ENCODE measurements at places on chromosomes 1 and 21. TPM values are rescaled to one million over a fixed set of nuclear protein-coding genes. Genes with fewer than 3 reads are reported as not detected.

The PTGFR gene
- polyA plus RNA-seq, result not detected

The S100A13 gene
- polyA plus RNA-seq, result 276 TPM

The DNTTIP2 gene
- 28.0 TPM for polyA plus RNA-seq

The ZNF648 gene
- not detected for polyA plus RNA-seq

The SLFNL1 gene
- polyA plus RNA-seq, result 0.04 TPM

The SPATC1L gene
- polyA plus RNA-seq, result 4.5 TPM

GRCh38 chr21:22343303-22343702 is 1345.1 kb downstream of the NCAM2 start:
- DNase-seq, result no peak

DNA sequence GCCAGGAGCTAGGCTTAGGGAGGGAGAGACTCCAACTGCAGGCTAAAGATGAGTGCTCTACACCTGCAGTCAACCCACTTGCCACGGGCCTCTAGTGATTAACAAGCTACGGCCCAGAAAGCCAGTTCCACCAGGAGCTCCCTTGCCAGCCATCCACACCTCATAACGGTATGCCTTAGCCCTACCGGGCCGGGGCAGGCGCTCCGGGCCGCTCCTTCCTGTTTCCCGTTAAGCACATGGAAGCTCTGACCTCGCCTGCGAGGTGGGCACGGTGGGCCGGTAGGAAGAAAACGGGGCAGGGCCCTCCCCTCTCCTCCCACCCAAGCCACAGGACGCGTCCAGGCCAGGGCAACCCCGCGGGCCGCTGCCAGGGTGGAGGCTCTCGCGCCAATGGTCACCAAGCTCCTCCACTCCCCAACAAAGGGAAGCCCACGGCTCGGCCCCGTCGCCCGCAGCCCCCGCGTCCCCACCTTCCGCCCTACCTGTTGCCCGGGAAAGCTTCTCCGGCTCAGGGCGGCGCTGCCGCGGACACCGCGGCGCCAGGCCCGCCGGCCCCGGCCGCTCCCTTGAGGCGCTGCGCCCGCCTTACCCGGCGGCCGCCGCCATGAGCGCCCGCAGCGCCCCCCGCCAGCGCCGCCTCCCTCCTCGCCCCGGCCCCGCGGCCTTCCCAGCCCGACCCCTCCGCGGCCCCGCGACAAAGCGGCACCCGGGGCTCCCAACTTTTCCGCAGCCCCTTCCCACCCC is 627 bp downstream of the CERS2 start:
- DNase-seq, result no peak

- no peak for DNase-seq
Observed at GRCh38 chr1:185825556-185825955, 91.4 kb downstream of the HMCN1 start.

- no peak for DNase-seq
Observed at GRCh38 chr1:227998374-227999055, 8.3 kb upstream of the WNT3A start.

- DNase-seq, result no peak
Observed at GRCh38 chr1:8374812-8375211, 56.9 kb downstream of the SLC45A1 start.

DNA sequence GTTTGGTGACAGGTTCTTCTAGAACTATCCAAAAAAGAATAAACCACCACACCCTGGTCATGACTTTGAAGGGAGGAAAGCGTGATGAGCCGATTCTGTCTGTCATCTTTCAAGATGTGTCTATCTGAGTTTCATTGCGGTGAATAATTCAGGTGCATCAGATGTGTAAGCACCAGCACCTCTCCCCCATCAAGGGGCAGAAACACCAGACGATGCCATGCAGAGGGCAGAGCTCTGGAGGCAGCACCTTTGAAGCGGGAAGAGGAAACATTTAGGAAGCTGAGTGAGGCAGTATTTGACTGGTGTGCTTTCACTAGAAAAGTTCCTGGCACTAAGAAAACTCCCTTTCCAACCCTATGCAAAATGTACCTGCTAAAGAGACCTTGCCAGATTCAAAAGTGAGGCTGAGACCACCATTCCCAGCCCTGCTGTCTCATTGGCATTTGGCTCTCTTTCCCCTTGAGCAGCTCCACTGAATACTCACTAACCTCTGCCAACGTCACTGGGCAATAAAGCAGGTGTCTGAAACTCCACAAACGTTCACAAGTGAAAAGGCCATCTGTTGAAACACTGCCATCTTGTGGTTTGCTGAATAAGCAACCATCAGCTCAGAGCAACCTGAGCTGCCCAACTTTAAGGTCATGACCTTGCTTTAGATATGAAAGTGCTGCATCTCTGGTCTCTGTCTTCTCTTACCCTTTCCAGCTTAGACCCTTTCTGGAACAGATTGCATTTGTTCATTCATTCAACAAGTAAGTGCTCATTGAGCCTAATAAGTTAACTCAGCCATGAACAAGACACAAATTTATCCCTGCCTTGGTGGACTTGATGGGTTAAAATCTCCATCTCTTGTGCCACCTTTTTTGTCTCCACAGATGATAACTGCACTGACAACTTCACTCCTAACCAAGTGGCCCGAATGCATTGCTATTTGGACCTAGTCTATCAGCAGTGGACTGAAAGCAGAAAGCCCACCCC is 228.6 kb downstream of the PAPPA2 start:
- no peak for DNase-seq

DNA sequence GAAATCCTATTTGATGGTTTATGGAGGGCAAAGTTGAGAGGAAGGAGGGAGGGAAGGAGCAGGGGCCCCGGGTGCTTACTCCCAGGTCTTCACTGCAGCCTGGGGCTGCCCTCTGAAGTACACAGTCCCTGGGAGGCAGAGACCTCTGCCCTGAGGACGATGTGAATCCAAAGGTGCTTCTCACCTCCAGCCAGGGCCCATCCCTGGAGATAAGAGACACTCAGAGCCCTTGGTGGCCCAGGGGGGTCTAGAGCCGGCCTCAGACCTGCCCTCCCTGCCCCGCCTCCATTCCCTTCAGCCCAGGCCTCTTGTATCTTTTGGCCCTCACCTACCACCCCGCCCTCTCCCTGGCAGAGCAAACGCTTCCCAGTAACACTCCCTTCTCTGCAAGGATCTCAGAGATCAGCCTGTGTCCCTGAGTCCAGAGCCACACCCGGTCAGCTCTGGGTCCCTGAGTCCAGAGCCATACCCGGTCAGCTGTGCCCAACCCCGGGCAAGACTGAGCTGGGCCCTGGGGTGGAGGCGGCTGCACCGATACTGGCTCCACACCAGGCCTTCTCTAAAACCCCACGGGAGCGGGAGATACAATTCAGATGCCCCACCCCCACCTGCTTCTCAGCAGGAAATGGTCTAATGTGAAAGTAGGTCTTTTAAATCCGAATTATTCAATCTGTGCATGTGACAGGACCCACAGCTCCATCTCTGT is 3.6 kb upstream of the GNB1 start:
- no peak for DNase-seq

- no peak for DNase-seq
Observed at GRCh38 chr21:16587681-16588375, 858.0 kb downstream of the USP25 start.

- DNase-seq, result no peak
Observed at GRCh38 chr21:36693489-36694030, 5.4 kb upstream of the SIM2 start.

DNA sequence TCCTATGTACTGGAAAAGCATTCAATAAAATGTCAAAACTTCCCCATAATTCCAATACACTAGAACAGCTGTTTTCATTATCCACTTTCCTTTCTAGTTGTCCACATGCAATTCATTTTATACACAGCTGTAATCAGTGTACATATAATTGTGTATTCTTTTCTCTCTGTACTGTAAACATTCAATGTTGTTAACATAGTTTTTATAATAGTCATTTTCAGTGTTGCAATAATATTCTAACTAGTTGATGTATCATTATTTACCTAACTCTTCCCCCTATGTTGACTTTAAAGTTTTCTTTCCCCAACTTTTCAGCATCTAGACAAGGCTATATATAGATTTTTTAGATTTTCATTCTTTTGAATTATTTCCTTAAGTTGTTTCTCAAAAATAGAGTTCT is 44.4 kb downstream of the DIPK1A start:
- DNase-seq, result no peak

GRCh38 chr1:198678901-198679329 is 40.1 kb downstream of the PTPRC start:
- no peak for DNase-seq

DNA sequence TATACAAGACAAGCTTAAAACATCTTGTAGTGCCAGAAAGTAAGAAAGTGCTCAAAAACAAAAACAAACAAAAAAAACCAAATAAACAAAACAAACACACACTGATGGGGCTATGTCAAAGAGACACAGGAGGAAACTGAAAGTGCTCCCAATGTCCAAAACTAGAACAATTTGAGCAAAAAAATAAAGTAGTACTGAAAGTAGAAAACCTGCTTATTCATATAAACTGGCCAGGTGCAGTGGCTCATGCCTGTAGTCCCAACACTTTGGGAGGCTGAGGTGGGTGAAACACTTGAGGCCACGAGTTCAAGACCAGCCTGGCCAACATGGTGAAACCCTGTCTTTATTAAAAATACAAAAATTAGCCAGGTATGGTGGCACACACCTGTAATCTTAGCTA is 129.9 kb downstream of the GLUL start:
- no peak for DNase-seq

GRCh38 chr1:184647471-184647870 is 107.2 kb downstream of the EDEM3 start:
- DNase-seq, result no peak

- DNase-seq, result no peak
Observed at GRCh38 chr1:162944974-162945674, 84.1 kb upstream of the CCDC190 start.

DNA sequence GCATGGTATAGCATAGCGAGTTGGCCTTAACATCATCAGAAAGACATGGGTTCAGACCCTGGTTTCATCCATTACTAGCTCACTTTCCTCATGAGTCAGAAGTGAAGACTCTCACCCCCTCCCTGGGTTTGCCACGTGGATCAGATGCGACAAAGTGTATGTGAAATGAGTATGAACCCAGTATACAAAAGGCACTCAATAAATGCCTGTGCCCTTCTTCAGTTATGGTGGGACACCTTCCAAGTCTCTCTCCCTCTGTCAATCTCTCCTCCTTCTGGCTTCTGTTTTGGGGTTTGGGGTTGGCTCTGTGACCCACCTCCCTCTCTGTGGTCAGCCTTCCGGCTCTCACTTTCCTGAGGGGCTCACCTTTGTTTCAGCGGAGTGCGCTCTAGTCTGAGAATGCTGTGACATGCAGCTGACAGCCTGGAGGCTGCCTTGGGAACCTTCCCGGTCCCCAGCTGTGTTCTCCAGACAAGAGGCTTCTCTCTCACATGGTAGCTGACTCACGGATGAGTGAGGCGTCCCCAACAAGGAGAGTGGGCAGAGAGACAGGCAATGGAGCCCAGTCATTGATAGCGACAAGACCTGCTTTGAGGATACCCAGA is 155.0 kb upstream of the EDN2 start:
- DNase-seq, result peak; percentile 40

DNA sequence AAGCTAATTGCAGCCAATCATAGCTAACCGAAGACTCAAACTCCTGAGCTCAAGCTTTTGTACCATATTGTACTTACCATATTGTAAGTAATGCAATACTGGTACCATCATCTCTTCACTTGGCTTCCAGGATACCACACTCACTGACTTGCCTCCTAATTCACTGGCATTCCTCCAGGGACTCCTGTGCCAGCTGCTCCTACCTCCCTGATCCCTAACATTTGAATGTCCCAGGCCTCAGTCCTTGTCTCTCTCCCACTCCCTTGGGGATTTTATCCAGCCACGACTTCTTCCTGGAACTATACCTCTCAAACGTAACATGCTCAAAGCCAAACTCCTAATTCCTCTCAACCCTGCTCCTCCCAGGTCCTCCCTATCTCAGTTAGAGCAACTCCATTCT is 33.8 kb downstream of the USP48 start:
- DNase-seq, result no peak

DNA sequence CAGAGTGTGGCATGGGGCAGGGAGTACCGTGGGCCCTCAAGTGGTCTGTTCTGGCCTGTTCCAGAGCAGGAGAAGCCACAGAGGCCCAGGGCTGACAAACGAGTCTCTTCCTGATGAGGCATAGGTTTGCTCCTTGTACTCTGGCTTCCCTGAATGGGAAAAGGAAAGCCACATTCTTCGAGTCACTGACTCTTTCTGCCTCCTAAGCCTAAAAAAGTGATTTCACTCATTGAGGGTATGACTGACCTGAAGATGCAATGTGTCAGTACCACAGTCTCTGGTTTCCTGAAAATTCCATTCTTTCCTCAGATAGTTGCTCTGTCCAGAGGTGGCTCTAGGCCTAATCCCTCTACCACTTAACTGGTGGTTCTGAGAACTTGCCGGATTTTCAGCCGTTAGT is 92.3 kb downstream of the KCNN3 start:
- DNase-seq, result no peak

DNA sequence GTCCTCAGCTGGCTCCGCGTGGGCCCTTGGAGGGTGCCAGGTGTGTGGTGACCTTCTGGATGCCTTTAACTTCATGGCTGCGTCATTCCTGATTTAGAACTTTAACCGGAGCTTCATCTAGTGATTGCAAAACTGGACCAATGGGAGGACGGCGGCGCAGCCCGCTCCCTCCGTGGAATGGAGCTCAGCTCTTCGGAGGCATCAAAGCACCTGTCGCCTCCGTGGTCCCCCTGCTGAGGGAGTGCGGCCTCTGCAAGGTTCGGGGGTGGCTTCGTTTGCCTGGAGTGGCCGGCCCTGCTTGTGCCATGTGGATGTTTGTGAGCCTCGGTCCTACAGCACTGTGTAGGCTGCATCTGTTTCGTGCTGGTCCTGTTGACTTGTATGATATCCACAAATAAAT is 14.2 kb downstream of the CSTB start:
- no peak for DNase-seq

GRCh38 chr1:58852731-58853485 is 69.1 kb upstream of the JUN start:
- DNase-seq, result no peak

GRCh38 chr21:26943921-26944320 is 23.0 kb downstream of the ADAMTS5 start:
- DNase-seq, result no peak

- DNase-seq, result no peak
Observed at GRCh38 chr1:240998024-240998423, 359.0 kb downstream of the RGS7 start.

GRCh38 chr1:36380143-36380619 is 5.5 kb downstream of the STK40 start:
- no peak for DNase-seq

DNA sequence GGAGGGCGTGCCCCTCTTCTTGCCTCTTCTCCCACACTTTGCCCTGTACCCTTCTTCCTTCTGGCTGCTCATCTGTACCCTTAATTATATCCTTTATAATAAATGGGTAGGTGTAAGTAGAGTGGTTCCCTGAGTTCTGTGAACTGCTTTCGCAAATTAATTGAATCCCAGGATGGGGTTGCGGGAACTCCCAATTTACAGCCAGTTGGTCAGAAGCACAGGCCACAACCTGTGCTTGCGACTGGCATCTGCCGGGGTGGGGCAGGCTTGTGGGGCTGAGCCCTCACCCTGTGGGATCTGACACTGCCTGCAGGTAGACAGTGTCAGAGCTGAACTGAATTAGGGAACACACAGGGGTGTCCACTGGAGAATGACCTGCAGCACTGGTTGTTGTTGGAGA is 244.9 kb downstream of the KCNJ6 start:
- DNase-seq, result no peak

GRCh38 chr1:167599957-167600581 is 30.0 kb upstream of the RCSD1 start:
- no peak for DNase-seq

Data from keratinocyte (primary cell).